ENCODE measurements at places on chromosomes 11 and 22.

DNA sequence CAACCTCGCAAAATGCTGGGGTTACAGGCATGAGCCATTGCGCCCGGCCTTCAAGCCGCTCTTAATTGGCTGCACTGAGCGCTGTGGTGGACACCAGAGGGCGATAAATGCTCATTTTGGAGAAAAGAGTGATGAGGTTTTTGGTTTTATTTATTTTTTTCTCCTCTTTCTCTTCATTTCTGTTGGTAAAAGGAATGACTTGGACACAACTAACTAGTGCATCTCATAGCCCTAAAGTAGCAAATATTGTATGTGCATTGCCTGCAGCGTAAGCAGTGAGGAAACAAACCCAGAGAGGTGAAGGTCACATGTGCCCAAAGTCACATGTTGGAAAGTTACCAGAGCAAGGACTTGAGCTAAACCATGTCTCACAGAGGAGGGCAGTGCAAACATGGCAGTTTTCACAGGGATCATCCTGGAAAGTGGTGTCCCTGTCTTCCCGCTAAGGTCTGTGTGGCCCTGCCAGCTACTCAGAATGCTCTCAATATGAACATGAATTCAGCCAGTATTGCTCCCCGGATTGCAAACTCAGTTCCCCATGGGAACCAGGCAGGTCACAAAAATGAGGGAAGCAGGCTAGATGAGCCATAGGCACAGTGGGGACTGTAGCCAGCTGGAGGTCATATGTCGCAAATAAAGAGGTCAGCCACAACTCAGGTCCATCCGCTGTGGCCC lies 8.6 kb upstream of the CD82 start:
- no peak for DNase-seq

GRCh38 chr11:64871492-64871891 lies 6.9 kb downstream of the EHD1 start:
- no peak for DNase-seq

DNA sequence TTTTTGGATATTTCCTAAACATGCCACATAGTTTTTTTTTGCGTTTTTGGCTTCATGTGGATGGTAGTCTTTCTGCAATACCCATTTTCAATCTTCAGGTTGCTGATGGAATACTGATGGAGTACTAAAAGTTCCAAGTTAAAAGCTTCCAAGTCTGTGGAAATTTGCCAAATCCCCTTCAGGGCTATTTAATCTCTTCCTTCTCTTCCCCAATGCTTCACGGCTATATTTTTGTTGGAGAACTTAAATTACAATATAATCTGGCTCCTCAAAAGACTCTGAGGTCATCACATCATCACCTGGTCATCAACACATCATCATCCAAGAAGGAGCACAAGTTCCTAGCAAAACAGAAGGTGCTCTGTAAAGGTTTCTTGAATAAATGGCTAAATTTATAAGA lies 881.0 kb upstream of the TENM4 start:
- DNase-seq, result no peak

- no peak for DNase-seq
Measured at GRCh38 chr11:1404461-1405185, 14.9 kb downstream of the BRSK2 start.

DNA sequence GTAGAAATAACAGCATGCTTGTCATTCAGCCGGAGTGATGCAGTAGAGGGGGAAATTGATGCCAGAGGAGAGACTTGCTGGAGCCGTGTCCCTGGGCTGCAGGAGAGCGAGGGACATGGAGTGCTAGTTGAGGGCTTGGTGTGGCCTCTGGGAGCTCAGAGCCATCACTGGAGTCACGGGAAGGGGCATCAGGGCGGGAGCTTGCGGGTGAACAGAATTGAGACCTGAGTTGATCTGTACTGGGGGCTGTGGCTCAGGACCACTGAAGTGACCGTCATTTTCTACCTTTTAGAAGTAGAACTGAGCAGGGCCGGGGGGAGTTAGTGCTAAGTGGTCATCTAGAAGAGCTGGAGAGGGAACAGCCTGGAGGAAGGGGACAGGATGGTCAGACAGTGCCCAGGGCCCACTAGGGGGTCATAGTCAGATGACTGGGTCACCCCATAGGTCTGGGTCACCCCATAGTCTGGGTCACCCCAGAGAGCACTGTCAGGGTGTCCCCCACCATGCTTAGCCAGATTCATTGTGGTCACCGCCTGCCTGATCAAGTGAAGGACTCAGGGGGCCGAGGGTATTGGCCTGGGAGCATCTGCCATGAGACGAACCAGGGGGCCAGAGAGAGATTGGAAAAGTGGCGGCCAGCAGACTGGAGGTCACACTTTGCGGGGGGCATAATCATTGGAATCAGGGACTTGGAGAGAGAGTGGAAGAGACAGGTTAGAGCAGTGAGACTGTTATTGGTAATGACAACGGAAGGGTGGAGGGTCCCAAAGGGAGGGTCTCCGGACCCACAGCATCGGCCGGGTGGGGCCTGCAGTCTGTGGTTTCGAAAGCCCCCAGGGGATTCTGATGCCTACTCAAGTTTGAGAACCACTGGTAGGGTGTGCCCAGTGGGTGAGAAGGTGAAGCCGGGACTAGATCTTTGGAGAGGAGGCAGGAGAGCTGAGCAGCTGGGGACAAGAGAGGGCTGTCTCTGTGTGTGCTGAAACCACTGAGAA lies 15.2 kb downstream of the RIBC2 start:
- DNase-seq, result no peak

GRCh38 chr22:49935561-49935960 lies 17.1 kb downstream of the CRELD2 start:
- DNase-seq, result no peak

GRCh38 chr11:57787920-57788702 lies 26.5 kb downstream of the CTNND1 start:
- DNase-seq, result no peak

DNA sequence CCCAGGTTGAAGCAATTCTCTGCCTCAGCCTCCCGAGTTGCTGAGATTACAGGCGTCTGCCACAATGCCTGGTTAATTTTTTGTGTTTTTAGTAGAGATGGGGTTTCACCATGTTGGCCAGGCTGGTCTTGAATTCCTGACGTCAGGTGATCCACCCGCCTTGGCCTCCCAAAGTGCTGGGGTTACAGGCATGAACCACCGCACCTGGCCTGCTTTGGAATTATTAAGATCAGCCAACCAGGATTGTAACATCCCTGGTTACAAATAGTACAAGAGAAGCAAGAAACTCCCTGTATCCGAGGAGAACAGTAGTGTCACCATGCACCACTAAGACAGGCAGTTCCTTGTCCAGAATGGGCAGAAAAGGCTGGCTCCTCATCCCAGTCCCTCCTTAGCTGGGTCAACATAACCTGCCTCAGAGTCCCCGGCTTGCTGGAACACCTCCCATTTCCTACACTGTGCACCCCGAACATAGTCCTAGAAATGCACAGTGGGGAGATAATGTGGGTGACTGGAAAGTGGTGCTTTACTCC lies 77.2 kb upstream of the INCENP start:
- DNase-seq, result no peak

DNA sequence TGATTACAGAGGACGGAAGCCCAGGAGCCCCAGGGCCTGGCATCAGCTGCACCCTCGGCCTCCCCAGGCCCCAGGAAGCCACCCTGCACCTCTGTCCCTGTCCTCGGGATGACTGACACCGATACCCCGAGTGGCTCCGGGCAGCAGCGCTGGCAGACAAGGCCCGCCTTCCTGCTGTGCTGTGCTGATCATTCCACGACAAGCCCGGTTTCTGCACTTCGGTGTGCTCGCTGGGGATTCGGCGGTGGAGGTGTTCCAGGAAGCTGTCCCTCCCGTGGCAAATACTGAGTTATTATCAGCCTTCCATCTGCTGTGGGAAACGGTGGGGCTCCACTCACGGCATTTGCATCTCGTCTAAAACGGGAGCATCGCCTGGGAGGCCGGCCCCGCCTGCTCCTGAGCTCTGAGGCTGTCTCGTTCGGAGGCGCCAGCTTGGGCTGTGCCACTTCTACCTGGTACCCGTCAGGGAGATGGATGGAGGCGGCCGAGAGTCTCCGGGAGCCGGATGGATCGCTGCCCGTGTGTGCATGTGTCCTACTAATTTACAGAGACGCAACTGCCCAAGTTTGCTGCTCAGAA lies 506.1 kb downstream of the BRD1 start:
- DNase-seq, result no peak

DNA sequence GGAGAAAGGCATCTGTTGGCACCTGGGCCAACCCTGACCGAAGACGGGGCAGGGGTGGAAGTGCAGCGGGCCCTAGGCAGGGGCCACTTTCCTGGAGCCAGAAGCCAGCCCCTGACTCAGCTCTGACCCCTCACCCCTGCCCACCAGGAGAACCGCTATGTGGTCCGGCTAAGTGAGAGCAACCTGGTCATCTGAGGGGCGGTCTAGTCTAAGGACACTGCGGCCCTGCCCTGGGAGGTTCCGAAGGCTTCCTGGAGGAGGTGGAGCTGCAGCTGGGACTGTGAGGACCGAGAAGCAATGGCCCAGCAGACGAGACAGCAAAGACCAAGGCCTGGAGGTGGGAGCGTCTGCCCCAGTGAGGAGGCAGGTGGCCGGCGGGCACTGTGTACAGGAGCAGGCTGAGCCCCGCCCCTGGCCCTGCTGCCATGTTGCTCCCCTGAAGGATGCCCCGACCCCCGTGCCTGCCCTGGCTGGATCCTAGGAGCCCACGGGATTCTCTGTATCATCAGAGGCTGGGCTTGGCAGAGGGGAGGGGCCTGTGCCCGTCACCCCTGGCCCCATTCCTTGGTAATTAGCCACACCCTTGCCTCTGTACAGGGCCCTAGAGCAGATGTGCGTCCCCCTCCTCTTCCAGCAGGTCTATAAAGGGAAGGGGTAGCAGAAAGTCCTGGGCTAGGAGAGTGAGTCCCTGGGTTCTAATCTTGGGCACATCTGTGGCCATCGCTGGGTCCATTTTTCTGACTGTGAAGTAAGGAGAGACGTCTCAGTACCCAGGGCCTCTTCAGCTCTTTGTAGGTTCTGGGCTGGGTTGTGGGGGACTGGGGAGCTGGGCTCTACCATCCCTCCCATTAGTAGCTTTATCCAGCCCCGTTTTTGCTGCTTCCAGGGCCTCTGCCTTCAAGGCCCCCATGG lies 19.4 kb downstream of the RELT start:
- DNase-seq, result no peak

DNA sequence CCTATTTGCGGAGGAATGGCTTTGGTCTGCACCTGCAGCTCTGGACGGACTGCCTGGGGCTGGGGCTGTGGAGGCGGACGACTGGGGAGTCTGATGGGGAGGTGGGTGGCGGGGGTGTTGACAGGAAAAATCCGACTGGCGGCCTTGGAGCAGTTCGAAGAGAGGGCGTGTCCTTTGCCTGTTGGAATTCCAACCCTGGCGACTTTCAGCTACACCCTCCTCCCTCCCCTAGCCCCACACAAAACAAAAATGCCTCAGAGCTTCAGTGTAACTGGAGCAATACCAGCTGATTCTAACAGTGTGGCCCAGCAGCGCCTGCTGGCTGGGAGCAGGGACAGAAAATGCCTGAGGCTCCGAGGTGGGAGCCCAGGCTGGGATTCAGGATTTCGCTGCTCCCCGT lies 85.4 kb downstream of the ATXN10 start:
- DNase-seq, result no peak

- DNase-seq, result no peak
Measured at GRCh38 chr11:7596975-7597391, 76.3 kb downstream of the CYB5R2 start.

- no peak for DNase-seq
Measured at GRCh38 chr11:122642472-122642922, 13.0 kb upstream of the UBASH3B start.

DNA sequence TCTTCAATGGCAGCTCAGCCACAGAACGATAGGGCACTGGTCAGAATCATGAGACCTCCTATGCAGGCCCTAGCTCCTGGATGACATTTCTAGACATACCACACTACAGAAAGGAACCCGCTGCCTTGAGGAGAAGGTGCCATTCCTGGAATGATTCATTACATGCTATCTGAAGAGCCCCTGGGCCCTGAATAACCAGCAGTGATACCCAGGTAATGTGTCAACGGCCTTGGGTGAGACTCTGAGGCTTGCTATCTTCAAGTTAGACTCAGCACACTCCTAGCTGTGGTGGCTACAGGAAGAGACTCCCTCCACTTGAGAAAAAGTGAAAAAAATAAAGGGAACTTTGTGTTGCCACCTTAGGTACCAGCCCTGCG lies 161.2 kb upstream of the GRIA4 start:
- no peak for DNase-seq

GRCh38 chr11:34425867-34426266 lies 12.9 kb upstream of the CAT start:
- DNase-seq, result no peak

GRCh38 chr11:1932105-1932480 lies 12.6 kb downstream of the TNNT3 start:
- DNase-seq, result no peak

DNA sequence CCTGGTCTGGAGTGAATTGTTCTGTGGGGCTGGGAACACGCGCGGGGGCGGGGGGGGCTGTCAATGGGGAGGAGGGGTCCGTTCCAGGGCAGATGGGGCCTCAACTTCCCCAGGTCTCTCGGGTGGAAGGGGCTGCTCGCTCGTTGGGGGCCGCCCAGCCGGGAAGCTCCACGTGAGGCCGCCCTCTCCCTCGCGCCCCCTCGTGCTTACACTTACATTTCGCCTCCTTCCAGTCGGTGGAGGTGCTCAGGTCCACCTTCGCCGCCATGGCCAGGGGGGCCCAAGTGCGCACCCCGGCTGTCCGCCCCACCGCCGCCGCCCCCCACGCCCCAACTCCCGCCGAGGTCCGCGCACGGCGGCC lies 452 bp downstream of the MACROD1 start:
- DNase-seq, result no peak

GRCh38 chr11:127462065-127462344 lies 461.4 kb upstream of the KIRREL3 start:
- DNase-seq, result no peak

DNA sequence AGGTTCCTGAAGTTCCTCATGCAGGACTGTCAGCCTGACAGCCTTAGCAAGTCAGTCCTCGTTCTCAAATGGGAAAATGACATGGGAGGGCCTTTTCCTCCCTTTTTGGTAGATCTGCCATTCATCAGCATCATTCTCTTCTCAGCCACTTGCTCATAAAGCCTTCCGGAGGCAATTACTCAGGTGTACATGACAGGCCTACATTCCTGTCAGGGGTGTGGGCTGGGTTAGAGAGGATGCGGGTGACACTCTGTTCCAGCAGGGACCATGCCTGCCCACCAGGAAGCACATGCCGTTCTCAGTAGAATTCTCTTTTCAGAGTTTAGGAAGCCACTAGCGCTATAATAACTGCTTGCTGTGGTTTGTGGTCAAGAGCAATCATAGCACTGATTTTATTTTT lies 24.2 kb upstream of the ANKK1 start:
- no peak for DNase-seq

DNA sequence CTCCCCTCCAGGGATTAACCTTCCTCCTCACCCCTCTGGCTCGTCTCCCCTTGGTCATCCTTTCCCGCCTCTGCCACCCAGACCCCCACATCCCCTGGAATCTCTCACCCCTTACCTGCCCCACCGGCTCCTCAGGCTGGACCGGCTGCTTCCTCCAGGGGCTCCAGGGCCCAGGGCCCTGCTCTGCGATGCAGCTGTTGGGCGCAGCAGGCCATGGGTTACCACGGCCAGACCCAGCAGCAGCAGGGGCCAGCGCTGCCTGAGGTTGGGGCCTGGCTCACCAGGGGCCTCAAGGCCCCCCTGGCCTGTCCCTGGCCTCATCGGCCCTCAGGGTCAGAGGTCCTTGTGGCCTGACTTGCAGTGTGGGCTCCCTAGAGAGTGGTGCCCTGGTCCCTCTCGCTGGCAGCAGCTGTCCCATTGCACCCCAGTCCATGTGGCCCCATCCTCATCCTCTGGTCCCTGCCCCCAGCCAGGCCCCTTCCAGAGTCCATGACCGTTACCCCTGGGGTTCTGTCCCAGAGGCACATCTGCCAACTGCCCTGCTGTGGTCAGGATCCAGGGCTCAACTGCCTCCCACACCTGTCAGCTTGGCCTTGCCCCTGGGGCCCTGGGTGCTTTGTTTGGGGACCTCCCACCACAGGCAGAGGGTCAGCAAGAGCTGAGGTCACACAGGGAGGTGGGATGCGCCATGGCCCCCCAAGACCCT lies at the start of gene IGLL1:
IGLL1 (minus strand) TSS at position 421 of the 706 bp plus-strand sequence; CDS start at position 321, 100 bp downstream.
- DNase-seq, result no peak

Measured in cortex of kidney (tissue), 1 donor.